ENCODE measurements at places on chromosomes 7 and 10. TPM values are rescaled to one million over a fixed set of nuclear protein-coding genes. Genes with fewer than 3 reads are reported as not detected.

DNA sequence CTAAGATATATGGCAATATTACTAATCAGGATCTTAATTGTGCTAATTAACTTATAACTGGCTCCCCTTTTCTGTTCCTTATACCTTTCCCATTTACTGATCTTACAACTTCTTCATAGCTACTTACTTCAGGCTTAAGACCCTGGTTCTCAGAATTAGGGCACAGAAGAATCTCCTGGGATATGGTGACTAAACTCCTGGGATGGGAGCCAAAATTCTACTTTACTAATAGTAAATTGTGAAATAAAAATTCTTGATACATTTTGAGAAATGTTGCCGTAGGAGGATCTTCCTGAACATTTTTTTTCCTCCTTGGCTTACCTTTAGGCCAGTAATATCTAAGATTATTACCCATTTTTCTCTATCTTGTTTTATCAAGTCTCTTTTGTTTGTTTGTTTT lies 309.5 kb downstream of the ATRNL1 start:
- no peaks in the 10 kb centered on the region for H3K36me3 ChIP-seq
- H3K4me1 ChIP-seq: no peaks in the 10 kb centered on the region
- H3K4me3 ChIP-seq: no peak overlapping the region

- H3K27ac ChIP-seq: no peak overlapping the region
- H3K4me3 ChIP-seq: no peak overlapping the region
- no peaks in the 10 kb centered on the region for H3K4me1 ChIP-seq
- H3K27me3 ChIP-seq: no peaks in the 10 kb centered on the region
- H3K36me3 ChIP-seq: no peaks in the 10 kb centered on the region
These were observed 391.5 kb upstream of the MGMT start for GRCh38 chr10:129075508-129075907.

DNA sequence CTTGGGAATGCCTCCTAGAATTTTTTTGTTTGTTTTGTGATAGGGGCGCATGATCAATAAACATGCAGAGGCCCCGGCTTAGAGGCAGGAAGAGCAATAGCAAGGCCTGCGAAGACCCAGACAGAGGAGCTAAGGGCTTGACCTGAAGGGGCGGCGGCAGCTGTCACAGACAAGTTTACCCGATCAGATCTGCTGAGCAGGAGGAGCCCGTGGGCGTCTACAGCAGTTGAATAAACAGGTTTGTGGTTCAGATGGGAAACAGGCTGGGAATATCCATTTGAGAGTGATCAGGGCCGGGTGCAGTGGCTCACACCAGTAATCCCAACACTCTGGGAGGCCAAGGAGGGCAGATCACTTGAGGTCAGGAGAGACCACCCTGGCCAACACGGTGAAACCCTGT lies 126.0 kb upstream of the CALN1 start:
- no peak overlapping the region for H3K4me3 ChIP-seq
- H3K4me1 ChIP-seq: no peaks in the 10 kb centered on the region
- no peaks in the 10 kb centered on the region for H3K27me3 ChIP-seq
- no peak for DNase-seq

GRCh38 chr7:6413637-6414036 lies 34.1 kb downstream of the DAGLB start:
- no peak overlapping the region for H3K4me3 ChIP-seq
- DNase-seq: no peak
- no peaks in the 10 kb centered on the region for H3K27me3 ChIP-seq
- no peaks in the 10 kb centered on the region for H3K36me3 ChIP-seq
- H3K4me1 ChIP-seq: no peaks in the 10 kb centered on the region
- H3K27ac ChIP-seq: no peak overlapping the region

GRCh38 chr7:44087911-44088838 lies 5.8 kb upstream of the POLM start:
- H3K27ac ChIP-seq: peak overlapping the region; percentile 37
- DNase-seq: no peak
- no peaks in the 10 kb centered on the region for H3K36me3 ChIP-seq
- peaks cover 4% of the 10 kb centered on the region for H3K4me1 ChIP-seq

DNA sequence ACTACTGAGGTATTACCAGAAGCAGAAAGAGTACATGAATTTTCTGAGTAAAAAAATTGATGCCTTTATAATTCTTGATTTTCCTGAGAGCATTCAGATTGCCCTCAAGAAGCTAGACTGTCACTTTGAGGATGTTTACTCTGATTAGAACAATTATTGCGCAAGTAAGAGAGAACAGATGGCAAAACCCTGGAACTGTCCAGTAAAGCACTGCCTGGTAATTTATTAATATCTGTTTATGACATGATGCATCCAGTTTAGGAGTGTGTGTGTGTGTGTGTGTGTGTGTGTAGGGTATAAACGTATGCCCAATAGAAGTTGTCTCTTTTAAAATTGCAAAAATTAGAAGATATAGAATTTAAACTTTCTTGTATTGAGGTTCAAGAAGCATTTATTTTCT lies 379.7 kb downstream of the PHTF2 start:
- DNase-seq: no peak
- H3K27ac ChIP-seq: no peak overlapping the region
- H3K4me1 ChIP-seq: peaks cover 4% of the 10 kb centered on the region
- no peak overlapping the region for H3K4me3 ChIP-seq
- H3K27me3 ChIP-seq: no peaks in the 10 kb centered on the region

DNA sequence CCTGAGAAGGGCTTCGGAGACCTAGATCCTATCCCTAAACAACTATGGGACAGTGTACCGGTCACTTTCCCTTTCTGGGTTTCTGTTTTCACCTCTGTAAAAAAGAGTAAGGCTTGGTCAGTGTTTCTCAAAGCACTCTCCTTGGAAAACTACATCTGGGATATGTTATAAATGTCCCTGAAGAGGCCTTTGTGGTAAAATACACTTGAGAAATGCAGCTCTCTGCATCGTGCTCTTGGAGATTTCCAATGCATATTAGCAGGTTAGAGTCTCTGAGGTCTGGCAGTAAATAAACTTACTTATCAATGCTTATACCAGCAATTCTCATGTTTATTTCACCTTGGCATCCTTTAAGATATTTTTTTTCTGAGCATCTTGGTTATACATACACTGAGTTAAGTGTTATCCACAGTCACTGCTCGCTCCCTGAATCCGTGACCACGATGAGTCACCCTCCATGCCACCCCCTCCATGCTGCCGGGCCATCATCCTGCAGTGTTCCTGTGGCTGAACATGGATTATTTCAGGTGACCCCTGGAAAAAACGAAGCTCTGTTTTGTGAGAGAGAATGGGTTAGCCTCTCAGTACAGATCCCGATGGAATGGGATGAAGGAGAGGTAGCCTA lies 3.3 kb upstream of the TBXAS1 start:
- H3K4me3 ChIP-seq: no peak overlapping the region
- peak; percentile 19 for DNase-seq
- H3K4me1 ChIP-seq: peaks cover 29% of the 10 kb centered on the region
- H3K27me3 ChIP-seq: no peaks in the 10 kb centered on the region
- H3K27ac ChIP-seq: peak overlapping the region; percentile 51

- no peak for DNase-seq
- no peaks in the 10 kb centered on the region for H3K4me1 ChIP-seq
- H3K27me3 ChIP-seq: no peaks in the 10 kb centered on the region
- H3K27ac ChIP-seq: no peak overlapping the region
- H3K4me3 ChIP-seq: no peak overlapping the region
These were observed 108.2 kb downstream of the PIP4K2A start for GRCh38 chr10:22606164-22606614.

GRCh38 chr7:149880638-149881311 lies 7.0 kb downstream of the ATP6V0E2 start:
- H3K4me1 ChIP-seq: no peaks in the 10 kb centered on the region
- H3K4me3 ChIP-seq: no peak overlapping the region
- no peak overlapping the region for H3K27ac ChIP-seq
- no peaks in the 10 kb centered on the region for H3K27me3 ChIP-seq
- DNase-seq: peak; percentile 8
- H3K36me3 ChIP-seq: no peaks in the 10 kb centered on the region

DNA sequence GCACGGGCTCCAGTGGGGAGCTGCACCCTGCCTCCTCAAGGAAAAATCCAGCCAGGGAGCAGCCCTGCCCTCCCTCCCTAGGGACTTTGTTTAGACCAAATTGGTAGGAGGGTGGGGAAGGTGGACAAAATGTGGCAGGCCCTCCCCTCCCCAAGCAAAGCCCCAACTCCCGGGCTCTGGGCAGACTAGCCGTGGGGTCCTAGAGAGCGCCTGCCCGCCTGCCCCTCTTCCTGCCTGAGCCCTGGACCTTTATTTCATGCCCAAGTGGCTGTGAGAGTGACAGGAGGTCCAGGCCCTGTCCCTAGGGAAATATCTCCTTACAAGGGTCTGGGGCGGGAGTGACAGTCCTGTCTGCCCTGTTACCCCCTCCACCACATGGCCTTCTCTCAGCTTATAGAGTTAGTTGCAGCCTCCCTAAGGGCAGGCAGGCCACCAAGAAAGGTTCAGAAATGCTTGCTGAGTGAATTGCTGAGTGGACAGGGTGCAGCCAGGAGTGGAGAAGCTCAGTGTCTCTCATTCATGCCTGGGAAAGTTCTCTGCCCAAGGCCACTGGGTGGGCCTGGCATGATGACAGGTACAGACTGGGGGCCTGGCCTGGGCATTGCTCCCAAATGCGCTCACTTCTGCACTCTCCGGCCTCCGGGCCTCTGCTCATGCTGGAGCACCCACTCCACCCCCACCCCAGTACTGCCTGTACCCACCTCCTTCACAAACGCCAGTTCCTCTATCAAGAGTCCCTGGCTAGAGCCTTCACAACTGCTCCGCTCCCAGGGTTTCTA lies 25.2 kb downstream of the DNAJB12 start:
- H3K27ac ChIP-seq: no peak overlapping the region
- DNase-seq: peak; percentile 4
- no peaks in the 10 kb centered on the region for H3K36me3 ChIP-seq
- no peaks in the 10 kb centered on the region for H3K27me3 ChIP-seq

DNA sequence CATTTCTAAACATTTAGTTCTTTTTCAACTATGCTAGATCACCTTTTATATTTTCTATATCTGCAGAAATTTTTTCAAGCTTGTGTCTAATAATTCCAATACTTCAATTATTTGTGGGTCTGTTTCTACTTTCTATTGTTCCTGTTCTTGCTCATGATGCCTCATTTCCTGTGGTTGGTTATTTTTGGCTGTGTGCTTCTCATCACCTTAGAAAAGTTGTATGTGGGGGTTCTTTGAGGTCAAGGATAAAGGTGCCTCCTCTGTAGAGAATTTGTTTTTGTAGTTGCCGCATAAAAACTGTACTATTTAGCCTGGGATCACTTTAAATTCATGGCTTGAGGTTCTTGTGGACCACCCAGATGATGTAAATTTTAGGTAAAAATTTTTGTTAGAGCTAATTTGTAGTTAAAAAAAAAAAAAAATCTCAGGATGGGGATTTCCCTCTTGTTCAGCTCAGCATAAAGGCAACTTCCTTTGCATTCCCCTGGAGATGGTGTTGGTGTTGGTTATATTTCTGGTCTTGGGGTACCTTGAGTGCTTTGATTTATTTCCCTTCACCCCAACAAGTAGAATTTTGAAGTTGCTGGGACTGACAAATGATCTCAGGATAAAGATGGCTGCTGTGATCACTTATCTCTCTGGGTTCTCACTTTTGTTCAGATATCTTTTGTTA lies 27.0 kb upstream of the JAZF1 start:
- H3K27ac ChIP-seq: no peak overlapping the region
- no peaks in the 10 kb centered on the region for H3K36me3 ChIP-seq
- no peak for DNase-seq
- no peak overlapping the region for H3K4me3 ChIP-seq
- H3K4me1 ChIP-seq: no peaks in the 10 kb centered on the region

DNA sequence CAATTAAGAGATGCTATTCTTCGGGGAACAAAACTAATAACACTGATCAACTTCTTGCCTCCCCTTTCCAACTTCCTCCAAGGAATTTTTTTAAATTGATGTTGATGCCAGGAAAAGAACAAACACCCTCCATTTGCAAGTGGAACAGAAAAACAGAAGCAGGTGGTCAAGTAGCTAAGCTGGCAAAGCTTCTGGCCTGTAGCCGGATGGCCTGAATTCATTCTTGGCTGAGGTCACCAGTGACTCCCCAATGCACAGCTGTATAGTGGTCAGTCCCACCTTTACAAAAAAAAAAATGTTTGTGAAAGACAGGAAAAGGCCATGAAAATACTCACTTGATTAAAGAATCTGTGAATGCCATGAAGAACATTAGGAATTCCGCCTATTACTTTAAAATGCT lies 39.1 kb downstream of the DOCK4 start:
- no peak overlapping the region for H3K27ac ChIP-seq
- peaks cover 12% of the 10 kb centered on the region for H3K4me1 ChIP-seq
- no peak for DNase-seq
- no peak overlapping the region for H3K4me3 ChIP-seq

DNA sequence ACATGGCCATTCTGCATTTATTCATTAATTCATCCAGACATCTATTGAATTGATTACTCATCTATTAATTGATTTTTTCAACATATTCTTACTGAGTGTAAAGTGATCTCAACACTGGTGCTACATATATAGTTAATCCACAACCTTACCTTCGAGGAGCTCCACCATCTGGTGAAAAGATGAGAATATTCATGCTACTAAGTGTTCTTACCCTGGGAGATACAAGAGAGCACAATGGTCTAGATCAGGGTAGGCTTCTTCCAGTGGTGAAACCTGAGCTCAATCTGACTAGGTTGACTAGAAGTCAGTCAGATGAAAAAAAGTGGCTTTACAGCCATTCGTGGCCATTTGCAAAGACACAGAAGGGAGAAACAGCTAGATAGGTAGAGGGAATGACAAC lies 507.4 kb downstream of the ANKRD7 start:
- no peak for DNase-seq
- H3K27me3 ChIP-seq: no peaks in the 10 kb centered on the region
- H3K27ac ChIP-seq: no peak overlapping the region
- H3K4me1 ChIP-seq: no peaks in the 10 kb centered on the region
- no peaks in the 10 kb centered on the region for H3K36me3 ChIP-seq

DNA sequence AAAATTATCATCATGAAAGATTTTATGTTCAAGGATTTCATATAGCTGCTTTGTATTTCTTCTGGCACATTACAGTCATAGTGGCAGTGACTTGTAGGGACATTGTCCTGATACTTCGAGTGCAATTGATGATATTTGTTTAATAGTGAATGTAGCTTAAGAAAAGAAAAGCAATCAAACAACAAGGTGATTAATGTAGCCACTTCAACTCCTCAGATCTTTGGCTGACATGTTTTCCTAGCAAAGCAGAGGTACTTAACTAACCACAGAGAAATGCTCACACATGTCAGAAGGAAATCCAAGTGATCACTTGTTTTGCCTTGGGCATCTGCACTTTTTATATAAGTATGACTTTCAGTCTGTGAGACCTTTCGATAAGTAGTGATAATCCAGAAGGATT lies 470.3 kb downstream of the AUTS2 start:
- no peak overlapping the region for H3K27ac ChIP-seq
- no peak for DNase-seq
- H3K27me3 ChIP-seq: no peaks in the 10 kb centered on the region
- H3K4me1 ChIP-seq: peaks cover 3% of the 10 kb centered on the region
- no peak overlapping the region for H3K4me3 ChIP-seq

Gene CTAGE6
- total RNA-seq: 0.07 TPM

Gene CPEB3
- total RNA-seq: 4.9 TPM

Gene DMBT1
- 1.5 TPM for total RNA-seq

Gene SHTN1
- 23.2 TPM for total RNA-seq

Gene TCF7L2
- total RNA-seq: 14.8 TPM

Gene STN1
- 26.8 TPM for total RNA-seq

Gene NEUROG3
- total RNA-seq: not detected

Gene HOXA5
- total RNA-seq: 0.70 TPM

Gene PBLD
- total RNA-seq: 42.2 TPM

Gene EIF4H
- total RNA-seq: 217 TPM

Gene MNX1
- 2.3 TPM for total RNA-seq

Gene HOGA1
- total RNA-seq: 5.8 TPM
